ENCODE measurements at places on chromosomes 1 and 21.

DNA sequence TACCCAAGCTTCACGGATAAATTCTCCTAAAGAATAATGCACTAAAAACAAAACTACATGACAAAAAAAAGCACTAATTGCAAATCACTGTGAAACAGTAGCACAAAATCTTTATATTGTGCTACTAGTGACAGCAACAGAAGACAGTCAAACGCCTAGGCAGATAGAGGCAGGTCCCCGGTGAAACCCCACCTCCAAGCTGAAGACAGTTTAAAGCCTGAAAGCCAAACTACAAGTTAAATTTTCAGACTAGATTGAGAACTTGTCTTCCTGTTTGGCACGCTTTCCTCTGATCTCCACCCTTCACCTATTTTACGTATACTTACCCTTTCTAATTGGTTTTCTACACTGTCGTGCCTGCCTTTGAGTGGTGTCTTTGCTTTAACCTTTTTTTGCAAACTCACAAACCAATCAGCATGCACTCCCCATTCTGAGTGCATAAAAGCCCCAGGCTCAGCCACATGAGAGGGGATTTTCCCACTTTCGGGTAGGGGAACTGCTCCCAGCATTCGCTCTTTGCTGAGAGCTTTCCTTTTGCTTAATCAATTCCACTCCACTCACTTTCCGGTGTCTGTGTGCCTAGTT is 3.6 kb upstream of the BACH1 start:
- DNase-seq, result no peak

- no peak for DNase-seq
Measured at GRCh38 chr1:240499012-240499411, 112.9 kb downstream of the GREM2 start.

DNA sequence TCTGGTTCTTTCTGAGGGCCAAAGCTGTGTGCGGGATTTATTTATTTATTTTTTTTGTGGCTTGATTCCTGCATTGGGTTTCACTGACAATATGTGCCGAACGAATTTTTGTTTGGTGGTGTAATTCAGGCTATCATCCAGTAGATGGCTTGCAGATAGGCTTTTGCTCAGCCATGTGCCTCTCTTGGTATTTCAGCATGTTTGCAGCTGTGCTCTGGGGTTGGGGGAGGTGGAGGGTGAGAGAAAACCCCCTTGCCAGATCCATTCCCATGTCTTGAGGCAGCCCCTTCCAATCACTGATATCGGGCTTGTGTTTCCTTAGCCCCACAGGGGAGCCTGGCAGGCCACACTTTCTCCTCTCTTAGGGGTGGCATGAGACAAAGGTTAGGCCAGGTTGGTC is 302.4 kb downstream of the PTGER3 start:
- no peak for DNase-seq

GRCh38 chr1:60298290-60298689 is 224.7 kb upstream of the C1orf87 start:
- no peak for DNase-seq

DNA sequence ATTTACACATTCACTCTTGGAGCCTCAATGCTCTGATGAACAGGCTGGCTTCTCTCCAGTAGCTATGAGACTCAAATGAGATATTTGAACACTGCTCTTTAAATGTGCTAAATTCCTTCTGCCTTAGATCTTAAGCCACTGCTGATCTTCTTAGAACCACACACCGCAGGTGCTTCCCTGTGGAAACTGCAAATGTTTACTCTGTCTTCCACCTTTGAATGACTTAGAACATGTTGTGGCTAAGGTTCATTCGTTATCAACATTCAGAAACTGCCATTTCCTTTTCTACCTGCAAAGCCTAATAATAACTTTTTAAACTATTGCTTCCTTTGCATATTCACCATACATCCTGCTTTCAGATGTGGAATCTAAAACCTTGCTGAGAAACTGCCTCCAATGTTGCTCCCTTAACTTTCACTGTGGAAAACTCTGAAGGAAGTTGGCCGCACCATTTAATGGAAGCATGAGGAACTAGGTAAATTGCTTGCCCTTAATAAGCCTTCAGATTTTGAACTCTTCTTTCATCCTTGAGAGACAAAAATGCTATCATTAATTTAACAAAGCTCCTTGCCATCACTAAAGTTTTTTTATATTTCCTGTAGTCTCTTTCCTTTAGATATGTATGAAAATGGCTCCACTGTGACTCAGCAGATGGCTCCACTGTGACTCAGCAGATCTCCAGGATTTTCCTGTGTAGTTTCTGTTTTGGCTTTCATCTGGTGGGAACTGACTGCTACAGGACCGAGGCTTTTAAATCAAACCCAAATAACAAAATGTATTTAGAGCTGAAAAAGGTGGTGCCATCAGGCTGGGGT is 143.8 kb downstream of the TNFSF18 start:
- no peak for DNase-seq

GRCh38 chr1:151825204-151825603 is 6.4 kb downstream of the RORC start:
- no peak for DNase-seq

DNA sequence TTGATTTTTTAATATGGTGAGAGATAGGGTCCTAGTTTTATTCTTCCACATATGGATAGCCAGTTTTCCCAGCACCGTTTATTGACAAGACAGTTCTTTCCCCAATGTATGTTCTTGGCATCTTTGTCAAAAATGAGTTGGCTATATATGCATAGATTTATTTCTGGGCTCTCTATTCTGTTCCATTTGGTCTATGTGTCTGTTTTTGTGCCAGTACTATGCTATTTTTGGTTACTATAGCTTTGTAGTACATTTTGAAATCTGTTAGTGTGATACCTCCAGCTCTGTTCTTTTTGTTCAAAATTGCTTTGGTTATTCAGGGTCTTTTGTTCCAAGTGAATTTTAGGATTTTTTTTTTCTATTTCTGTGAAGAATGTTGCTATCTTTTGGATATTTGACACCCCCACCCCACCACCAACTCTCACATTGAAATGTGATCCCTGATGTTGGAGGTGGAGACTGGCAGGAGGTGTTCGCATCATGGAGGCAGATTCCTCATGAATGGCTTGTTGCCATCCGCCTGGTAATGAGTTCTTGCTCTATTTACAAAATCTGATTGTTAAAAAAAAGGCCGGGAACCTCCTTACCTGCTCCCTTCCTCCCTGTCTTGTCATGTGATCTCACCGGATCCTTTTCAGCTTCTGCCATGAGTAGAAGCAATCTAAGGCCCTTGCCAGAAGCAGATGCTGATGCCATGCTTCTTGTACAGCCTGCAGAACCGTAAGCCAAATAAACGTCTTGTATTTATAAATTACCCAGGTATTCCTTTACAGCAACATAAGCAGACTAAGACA is 54.8 kb upstream of the KRTAP19-8 start:
- no peak for DNase-seq

GRCh38 chr1:167454894-167455785 is 63.2 kb downstream of the CD247 start:
- DNase-seq, result peak; percentile 83

DNA sequence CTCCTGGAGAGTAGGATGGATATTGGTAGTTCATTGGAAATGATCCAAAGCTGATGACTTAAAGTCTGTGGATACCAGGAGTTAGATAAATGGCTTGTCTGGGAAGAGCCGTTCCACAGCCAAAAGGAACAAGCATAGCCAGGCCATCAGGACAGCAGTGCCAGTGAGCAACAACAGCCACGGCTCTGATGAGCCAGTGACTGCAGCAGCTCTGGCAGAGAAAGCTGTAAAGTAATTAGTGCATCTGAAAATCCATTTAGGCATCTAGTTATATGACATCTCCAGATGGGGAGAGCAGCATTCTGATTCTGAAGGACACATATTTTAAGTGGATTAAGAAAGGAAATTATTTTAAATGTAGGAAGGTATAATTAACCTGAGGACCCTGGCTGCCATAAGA is 256.2 kb upstream of the PLXNA2 start:
- DNase-seq, result no peak

DNA sequence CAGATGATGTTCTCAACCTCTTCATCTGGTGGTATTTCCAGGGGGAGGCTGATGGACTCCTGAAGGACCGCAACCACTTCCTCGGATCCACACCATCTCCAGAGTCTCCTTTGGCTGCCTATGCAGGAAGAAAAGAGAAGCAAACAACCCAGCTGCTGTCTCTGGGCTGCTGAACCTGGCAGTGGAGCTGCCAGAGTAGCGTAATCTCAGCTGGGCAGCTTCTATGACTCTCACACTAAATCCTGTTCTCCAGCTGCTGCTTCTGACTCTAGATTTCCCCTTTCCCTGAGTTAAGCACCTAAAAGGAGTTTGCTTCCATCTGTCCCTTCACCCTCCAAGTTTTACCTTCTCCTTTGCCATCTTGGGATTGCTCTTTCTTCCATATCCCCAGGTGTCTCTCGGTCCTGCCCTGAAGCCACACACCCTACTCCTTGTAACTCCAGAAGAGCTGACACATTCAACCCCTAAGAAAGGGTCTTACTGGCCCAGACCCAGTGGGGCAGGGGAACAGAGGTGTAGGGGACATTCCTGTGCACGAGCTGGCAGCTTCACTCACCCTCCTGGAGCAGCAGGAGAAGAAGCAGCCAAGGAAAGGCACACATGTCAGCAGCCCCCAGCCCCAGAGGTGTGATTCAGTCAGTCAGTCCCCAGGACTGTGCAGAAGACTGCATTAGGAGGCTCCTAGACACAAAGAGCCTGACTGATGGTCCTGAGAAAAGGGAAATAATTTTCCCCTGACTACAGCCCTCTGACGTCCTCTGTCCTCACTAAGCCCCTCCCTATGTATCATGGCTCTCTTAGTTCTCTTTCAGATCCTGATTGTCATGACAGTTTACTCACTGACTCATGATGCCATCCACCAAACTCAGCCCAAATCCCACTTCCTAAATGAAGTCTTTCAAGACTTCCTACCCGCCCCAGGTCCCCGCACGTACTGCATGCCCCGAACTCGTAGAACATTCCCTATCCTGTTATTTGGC is at the start of gene SLAMF9:
TSS of gene SLAMF9 (minus strand) at position 702 of the 980 bp plus-strand sequence. CDS start at position 602, 100 bp downstream.
- DNase-seq, result no peak

- no peak for DNase-seq
Measured at GRCh38 chr1:230350208-230350921, 75.8 kb downstream of the PGBD5 start.

DNA sequence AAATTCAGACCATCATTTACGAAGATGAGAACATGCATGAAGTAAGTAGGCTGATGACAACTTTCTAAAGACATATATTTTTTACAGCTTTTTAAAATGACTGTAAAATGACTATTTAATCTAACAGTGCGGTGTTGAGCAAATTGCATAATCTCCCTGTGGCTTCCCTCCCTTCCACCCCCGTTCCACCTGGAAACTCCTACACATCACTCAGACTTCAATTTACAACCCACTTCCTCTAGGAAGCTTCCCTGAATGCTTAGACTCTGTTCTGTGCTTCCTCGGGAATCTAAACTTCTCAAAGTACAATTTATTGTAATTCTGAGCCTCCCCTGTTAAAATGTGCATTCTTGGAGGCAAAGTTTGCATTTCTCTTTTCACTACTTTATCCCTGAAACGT is 354.9 kb downstream of the DPYD start:
- no peak for DNase-seq

DNA sequence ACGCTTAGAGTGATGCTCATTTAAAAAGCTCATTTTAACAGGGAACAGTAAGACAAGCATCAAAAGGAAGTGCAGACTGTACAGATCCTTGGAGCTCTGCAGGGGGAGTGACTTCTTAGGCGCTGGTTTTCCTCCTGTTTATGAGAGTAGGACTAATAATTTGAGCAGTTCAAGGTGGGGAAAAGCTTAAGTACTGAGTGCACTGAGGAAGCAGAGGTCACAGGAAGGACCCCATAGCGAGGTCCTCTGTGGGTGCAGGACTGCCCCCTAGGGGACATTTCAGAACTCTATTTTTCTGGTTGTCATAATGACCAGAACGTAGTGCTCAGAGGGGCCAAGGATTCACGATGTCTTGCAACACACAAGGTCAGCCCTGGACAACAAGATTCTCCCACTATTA is 112.1 kb downstream of the HLCS start:
- DNase-seq, result peak; percentile 16

- no peak for DNase-seq
Measured at GRCh38 chr1:154716614-154717527, 108.9 kb upstream of the ADAR start.

- no peak for DNase-seq
Measured at GRCh38 chr1:117820096-117820495, 109.3 kb downstream of the GDAP2 start.

DNA sequence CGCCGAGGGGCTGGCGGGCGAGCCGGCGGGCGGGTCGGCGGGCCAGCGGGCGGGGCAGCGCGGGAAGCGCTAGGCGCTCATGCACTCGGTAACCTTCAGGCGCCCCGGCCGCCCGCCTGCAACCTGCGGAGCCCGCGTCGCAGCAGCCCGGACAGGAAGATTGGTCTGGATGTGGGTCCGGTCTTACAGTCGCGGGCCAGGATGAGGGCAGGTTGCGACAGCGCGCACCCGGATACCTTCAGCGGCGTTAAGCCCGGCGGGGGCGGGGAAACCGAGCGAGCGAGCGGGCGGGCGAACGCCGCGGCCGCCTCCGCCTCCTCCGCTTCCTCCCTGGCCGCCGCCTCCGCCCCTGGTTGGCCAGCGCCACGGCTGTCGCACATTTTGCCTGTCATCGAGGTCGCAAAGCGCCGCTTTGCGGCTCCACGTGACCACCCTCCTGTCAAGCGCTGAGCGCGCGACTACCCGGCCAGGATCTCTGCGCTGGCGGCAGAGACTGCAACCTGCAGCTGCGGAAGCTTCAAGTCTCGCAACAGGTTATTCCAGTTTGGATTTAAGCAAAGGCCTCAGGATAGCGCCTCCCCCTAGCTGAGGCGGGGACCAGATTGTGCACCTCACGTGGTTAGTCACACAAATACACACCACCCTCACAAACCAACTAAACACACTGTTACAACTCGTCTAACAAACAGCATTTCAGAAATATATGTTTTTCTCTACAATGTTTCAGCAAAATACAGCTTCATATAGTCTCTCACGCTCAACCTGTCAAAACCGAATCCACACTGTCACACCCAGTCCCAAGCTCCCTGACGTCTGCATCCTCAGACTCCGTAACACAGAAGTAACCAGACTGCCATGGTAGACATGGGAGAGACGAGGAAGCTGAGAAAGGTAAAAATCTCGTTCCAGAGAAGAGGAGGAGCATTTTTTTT is at the start of gene FAF1:
TSS of gene FAF1 (minus strand) at position 355 of the 932 bp plus-strand sequence. CDS start 456 bp downstream, outside the sequence.
- peak; percentile 96 for DNase-seq

DNA sequence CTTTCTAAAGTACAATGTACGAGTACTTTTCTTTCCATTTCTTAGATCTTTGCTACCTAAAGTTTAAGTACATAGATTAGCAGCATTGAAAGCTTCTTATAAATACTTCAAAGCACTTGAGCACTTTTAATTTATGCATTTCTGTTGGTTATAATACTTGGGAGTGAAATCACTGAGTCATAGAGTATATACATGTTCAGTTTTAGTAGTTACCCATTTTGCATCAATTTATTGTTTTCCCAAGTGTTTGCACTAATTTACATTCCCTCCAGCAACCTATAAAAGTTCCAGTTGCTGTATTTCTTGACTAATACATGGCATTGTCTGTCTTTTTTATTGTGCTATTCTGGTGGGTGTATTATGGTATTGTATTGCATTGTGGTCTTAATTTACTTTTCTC is 20.3 kb downstream of the PRKAA2 start:
- DNase-seq, result no peak

DNA sequence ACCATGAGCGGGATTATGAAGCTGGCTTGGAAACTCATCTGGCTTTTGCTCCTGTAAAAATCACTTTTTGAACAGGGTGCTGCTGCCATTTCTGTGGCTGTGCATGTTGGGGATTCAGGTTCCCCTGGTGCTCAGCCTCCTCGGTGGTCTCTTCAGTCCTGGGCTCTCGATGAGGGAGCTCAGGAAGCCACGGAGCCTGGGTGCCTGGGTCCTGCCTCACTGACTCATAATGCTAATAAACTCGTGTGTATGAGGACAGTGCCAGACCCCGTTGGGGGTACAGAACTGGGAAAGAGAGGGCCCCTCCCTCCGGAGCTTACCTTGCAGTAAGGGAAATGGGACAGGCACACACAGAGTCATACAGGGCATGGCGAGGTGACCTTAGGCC is 5.8 kb downstream of the COQ8A start:
- no peak for DNase-seq

Measured in activated naive CD8-positive, alpha-beta T cell treated with anti-CD3 and anti-CD28 coated beads for 36 hours (primary cell).